Activated CD8-positive, alpha-beta T cell treated with anti-CD3 and anti-CD28 coated beads, Interleukin-2, amount 10 ng/mL, durations not matched to agents 7 days and 5 days (primary cell): ENCODE measurements at places on chromosomes 13 and 19.
A peak's percentile ranks its signal among the peaks of the same experiment; 100 is the strongest.

DNA sequence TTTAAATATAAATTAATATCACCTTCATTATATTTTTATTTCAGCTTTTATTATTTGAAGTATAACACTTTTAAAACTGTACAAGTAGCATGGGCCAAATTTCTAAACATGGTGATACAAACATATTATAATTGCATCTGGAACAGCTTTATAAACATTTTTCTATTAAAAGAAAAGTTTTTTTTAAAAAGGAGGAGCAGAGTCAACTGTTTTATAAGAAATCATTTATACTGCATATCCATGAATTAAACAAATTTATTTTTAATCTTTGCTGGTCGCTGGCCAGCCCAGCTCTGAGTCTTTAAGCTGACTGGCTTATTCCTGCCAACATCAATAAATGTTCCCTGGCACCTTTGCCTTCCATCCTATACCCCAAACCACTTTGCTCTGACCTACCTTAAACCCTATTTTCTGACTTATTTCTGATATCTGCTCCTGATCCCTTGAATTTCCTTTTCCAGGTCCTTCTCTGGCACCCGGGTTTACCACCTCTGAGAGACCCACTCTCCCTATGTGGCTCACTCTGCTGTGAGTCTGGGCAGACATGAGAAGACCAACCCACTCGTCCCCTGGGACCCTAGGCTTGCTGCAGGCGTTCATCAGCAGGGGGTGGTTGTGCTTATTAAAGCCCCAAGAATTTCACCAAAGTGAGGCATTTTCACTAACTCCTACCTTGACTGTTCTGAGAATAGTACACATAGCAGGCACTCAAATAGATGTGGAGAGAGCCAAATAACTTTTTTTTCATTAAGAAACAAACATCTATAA, 220.3 kb downstream of the KLF12 start:
- no peak for DNase-seq

GRCh38 chr19:44113784-44114390, 688 bp downstream of the ZNF225 start:
- no peak for DNase-seq

DNA sequence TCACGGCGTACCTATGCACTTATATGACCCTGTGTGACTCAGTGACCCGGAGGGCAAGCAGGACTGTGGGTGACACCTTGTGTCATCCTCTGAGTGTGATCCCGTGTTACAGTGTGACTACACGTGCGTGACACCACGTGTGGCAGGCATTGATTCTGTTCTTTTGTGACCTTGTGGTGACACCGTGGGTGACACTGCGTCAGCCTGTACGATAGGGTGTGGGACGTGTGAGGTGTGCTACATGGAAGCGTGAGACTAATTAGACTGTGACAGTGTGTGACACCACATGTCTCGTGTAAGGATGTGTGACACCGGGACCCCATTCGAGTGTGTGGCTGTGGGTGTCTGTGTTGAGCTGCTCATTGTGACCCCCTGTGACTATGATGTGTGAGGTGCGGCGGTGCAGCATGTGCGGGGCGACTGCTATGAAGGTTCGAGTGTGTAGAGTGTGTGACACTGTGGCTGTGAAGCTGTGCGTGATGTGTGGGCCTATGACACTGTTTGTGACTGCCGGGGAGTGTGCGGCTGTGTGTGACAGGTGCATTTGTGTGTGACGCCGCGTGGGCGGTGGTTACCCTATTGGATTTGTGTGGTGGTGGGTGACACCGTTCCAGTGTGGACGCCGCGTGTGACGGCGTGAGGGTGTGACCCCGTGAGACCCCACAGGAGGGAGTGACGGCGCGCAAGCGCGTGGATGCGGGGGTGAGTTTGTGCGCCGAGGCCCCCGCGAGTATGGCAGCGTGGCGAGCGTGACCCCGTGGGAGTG, 399 bp upstream of the SPTBN4 start:
- peak; percentile 68 for DNase-seq

GRCh38 chr19:29550896-29551295, 25.1 kb downstream of the VSTM2B start:
- no peak for DNase-seq

GRCh38 chr19:2253106-2254063, 2.8 kb downstream of the JSRP1 start:
- peak; percentile 47 for DNase-seq

DNA sequence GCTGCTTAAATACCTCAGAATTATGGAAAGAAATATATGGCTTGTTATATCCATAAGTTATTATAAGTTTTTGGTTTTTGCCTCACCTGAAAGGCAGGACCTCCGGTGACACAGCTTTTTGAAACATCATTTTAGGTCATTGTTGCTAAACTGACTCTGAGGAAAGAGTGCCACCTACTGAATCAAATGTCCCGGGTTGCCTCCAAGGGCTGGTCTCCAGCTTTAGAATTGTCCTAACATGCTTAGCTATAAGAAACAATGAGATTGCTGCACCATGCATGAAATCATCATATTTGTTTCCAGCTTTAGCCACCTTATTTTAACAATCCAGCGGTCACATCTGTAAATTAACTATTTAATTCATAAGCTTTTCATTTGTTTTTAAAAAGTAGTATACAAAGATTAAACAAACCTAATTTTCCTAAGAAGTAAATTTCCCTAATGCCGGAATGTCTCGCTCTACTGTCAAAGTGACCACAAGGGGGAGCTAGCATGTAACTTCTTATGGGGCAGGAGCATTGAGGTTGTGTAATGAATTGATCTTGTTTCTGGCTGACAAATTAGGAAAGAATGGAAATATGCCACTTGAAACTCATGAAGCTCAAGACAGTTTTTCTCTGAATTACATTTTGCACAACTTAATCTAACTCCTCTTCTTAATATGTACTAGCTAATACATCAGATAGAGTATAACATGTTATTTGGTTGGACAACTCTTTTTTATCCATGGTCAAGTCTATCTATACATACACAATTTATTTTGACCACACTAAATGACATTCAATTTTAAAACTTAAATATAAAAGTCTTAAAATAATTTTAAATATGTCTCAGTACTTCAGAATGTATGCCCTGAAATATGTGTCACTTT, 6.7 kb upstream of the PCDH17 start:
- DNase-seq: peak; percentile 26

DNA sequence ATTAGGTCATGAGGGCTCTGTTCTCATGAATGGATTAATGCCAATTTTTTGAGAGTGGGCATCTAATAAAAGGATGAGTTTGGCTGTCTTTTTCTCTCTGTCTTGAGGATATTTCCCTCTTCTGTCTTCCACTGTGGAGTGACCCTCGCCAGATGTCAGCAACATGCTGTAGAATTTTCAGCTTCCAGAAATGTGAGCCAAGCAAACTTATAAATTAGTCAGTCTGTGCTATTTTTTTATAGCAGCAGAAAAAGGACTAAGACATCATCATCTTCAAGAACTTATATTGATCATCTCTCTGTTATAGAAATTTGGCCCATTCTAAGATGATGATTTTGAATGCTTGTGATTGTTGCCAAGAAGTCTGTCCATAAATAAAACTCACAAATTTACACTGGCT, 431.4 kb downstream of the FGF9 start:
- no peak for DNase-seq

- DNase-seq: no peak
These were observed 343.0 kb downstream of the PCDH9 start for GRCh38 chr13:66887088-66887487.
